Astrocyte of the hippocampus (primary cell): ENCODE measurements at places on chromosomes 4 and X.

DNA sequence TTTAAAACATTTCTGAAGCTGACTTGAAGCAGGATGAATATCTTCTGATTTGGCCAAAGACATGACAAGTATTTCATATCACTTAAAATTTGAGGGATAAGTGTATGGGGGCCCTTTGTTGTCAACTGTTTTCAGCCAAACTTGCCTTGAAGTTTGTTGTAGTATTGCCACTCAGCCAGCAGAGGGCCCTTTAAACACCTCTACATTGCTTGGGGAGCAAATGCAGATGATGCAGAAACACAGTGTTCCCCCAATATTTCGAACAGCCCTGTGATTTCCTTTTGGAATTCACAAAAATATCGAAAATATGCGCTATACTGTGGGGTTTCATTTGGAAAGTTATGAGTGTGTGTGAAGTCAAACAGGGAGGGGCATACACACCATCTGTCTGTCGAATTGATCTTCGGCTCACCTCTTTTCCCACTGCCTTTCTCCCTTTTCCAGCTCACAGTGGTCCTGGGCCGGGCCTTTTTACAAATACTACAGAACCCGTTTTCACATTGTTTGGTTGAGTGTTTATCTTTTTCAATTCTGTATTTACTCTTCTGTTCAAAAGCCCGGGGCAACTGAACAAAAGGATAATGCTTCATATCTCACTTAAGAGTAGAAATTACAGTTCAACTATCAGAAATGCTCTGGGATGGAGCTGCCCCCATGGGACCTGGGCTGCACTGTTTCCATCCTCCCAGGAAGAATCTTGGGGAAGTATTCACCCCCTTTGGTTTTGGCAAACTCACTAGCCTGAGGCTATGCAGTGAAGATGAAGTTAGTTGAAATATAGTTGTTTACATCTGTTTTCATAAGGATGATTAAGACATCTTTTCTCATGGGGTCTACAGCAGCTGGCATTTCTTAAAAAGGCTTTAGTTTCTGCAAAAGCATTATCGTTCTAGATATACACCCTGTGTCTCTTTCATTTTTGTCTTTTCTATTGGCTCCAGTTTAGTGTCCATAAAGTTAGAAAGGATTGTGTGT is 137.6 kb downstream of the EGF start:
- DNase-seq, result peak; percentile 65

DNA sequence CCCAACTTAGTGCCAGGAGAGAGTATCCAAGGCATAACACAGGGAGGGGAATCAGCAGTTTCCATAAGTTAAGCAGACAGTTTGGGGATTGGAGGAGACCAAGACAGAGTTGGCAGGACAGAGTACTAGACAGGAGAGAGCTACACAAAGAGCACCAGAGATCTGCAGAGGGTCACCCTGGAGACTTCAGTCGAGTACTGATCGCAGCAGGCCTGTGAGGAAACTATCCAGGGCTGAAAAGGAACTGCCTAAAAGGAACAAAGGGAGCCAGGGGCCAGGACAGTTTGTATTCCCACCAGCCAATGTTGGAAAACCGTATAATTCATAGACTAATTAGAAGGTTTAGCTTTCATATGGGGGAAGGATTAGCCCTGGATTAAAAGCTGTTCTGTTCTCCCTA is 80.6 kb upstream of the ENPP6 start:
- no peak for DNase-seq

- no peak for DNase-seq
These were observed 1.1 kb upstream of the SLC10A7 start for GRCh38 chr4:146522869-146523205.

- DNase-seq, result peak; percentile 39
These were observed 6.9 kb upstream of the HELT start for GRCh38 chr4:185011408-185011807.

DNA sequence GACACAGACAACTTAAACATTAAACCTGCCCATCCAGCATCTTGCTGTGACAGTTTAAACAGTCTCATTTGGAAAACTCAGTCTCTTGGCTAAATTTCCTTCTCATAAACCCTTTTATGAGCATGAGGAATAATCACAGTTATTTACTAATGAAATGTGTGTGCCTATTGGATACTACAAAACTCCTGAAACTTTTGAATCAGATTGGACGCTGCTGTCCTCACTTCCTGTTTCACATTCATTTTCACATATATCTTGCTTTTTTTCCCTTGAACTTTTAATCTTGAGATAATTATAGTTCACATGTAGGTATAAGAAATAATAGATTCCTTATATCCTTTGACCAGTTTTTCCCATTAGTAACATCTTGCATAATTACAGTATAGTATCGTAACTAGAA is 111.7 kb downstream of the CDKL5 start:
- DNase-seq, result no peak

- DNase-seq, result no peak
These were observed 33.4 kb downstream of the COX18 start for GRCh38 chr4:73036123-73036522.

- no peak for DNase-seq
These were observed 1.4 kb downstream of the DDX3X start for GRCh38 chrX:41335198-41335957.

DNA sequence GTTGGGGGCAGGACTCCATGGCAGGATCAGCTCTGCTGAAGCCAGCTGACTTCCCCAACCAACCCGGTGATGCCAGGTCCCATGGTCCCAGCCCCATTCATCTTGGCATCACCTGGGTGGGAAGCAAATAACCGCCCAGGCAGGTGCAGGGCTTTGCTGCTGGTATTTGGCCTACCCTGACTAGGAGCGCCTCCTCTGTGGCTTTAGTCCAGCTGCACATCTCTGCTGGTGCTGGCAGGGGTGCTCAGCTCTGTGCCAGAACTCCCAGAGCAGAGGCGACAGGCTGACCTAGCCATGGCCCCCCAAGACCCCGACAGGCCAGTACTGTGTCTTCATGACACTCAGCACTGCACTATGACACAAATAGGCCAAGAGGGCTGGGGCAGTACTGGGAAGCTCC is 64.4 kb downstream of the STARD8 start:
- DNase-seq, result no peak

GRCh38 chr4:126526335-126526734 is 1106.4 kb upstream of the INTU start:
- no peak for DNase-seq

- no peak for DNase-seq
These were observed 9.7 kb downstream of the TECRL start for GRCh38 chr4:64399313-64400109.

- peak; percentile 63 for DNase-seq
These were observed 51.7 kb downstream of the RPGR start for GRCh38 chrX:38275615-38276014.

GRCh38 chr4:102139932-102140331 is 205.3 kb downstream of the SLC39A8 start:
- DNase-seq, result peak; percentile 14

- peak; percentile 64 for DNase-seq
These were observed 13.8 kb upstream of the ENOX2 start for GRCh38 chrX:130916636-130917422.

DNA sequence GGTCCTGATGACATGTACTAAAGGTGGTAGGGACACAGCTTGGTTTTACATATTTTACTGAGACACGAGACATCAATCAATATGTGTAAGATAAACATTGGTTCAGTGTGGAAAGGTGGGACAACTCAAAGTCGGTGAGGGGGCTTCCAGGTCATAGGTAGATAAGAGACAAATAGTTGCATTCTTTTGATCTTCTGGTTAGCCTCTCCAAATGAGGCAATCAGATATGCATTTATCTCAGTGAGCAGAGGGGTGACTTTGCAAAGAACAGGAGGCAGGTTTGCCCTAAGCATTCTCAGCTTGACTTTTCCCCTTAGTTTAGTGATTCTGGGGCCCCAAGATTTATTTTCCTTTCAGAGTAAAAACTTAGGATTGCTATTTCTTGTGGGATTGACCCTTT is 706.9 kb downstream of the GLUD2 start:
- DNase-seq, result no peak

DNA sequence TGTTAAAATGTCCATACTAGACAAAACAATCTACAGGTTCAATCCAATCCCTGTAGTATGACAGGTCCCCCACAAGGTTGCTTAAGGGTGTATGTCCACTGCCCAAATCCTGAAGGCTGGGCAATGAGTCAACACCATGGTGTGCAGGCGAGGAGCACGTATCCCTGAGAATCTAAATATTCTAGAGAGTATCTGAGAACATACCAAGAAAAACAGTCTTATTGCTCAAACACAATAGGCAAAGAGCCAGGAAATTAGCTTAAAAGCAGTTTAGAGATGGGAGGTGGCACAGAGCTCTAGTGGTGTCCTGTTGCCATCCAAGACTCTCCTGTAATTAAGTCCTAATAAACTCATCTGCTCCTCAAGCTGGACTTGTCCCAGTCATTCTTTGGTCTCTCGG is 37.0 kb downstream of the RCHY1 start:
- DNase-seq, result no peak

DNA sequence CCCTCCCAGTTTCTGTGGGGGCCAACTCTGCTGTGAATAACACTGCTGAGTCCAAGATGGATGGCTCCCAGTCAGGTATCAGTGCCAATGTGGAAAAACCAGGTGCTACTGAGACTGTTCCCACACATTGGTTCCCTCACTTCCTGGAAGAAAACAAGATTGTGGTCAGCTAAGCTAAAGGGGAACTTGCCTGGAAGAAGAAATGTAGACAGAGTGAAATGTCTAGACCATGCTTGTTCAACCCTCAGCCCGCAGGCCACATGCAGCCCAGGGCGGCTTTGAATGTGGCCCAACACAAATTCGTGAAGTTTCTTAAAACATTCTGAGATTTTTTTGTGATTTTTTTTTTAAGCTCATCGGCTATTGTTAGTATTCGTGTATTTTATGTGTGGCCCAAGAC is 28.6 kb upstream of the UTP14A start:
- DNase-seq, result no peak

DNA sequence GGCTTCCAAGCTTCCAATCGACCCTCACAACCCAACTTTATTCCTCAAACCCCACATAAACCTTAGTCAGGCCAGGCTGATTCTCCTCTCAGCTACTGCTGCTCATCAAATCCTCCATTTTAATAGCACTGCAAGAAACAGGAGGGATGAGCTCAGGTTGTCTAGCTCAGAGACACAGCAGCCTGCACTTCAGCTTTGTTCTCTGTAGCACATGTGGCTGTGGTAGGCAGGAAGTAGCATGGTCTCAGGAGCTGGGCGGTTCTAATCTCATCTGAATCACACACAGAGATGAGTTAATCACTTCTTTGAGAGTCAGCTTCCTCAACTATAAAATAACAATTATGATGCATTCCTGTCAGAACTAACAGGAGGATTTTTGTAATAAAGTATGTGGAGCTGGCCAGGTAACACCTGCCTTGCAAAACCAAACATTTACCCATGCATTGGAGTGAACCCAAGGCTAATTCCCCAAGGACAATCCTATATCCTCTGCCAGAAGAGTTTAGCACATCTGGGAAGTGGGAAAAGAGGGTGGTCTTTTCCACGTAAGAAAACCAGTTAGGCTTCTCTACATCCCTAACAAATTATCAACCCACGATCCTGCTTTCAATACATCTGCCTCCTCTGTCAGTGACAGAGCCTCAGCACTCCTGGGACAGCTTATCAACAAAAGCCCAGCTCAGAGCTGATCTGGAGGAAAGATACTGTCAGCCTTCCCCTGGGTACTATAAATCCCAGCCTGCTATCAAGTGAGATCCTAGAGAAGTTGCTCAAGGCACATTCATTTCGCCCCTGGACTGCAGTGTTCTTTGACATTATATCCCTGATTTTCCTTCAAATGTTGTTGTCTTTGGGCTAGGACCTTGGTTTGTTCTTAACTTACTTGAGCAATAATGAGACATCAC is 32.8 kb downstream of the ELOVL6 start:
- DNase-seq, result peak; percentile 48

GRCh38 chr4:169098054-169098497 is 88.0 kb upstream of the CBR4 start:
- no peak for DNase-seq

GRCh38 chr4:187940299-187940698 is 55.3 kb upstream of the ZFP42 start:
- DNase-seq, result no peak
